Body of pancreas (tissue), 4 donors: ENCODE measurements at places on chromosomes 4 and X. TPM values are rescaled to one million over a fixed set of nuclear protein-coding genes. Genes with fewer than 3 reads are reported as not detected.

DNA sequence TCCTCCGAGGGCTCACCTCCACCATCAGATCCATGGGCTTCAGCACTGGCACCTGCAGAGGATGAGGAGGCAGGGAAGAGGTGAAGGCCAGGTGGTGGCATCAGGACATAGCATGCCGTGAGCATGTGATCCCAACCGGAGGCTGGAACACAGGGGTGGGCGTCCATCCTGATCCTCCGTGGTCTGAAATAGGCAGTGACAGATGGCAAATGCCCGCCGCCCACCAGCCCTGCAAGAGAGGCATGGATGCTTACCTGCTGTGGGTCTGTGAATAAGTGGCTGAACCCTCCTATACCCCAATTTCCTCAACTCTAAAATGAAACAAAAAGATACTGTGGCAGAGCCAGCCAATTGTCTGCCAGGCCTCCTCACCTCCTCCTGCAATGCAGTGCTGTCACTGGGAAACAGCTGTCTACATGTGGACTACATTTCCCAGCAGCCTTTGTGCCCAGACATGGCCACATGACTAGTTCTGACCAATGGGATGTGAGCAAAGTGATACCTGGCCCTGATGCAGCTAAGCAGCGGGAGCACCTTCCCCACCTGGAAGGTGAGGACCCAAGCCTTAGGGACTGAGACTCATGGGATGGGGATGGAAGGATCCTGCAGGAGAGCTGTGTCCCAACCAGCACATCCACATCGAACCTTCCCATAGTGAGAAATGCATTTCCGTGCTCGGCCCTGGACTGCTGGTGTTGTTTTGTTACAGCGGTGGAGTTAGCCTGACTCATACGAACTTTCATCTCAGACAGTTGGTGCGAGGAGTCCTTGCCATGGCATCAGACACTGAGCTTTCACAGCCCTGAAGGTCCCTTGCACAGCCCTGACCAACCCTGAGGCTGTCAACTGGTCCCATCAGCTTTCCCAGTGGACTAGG lies 99.5 kb downstream of the PPP2R2C start:
- H3K36me3 ChIP-seq: no peaks in the 10 kb centered on the region
- no peak overlapping the region for H3K27ac ChIP-seq
- H3K4me1 ChIP-seq: no peaks in the 10 kb centered on the region
- H3K4me3 ChIP-seq: no peak overlapping the region
- no peak for DNase-seq
- no peaks in the 10 kb centered on the region for H3K27me3 ChIP-seq

- no peak for DNase-seq
- H3K4me1 ChIP-seq: no peaks in the 10 kb centered on the region
- H3K36me3 ChIP-seq: no peaks in the 10 kb centered on the region
- no peak overlapping the region for H3K27ac ChIP-seq
- H3K27me3 ChIP-seq: no peaks in the 10 kb centered on the region
- no peak overlapping the region for H3K4me3 ChIP-seq
Observed at GRCh38 chr4:95949136-95949765, 109.4 kb downstream of the PDHA2 start.

- no peaks in the 10 kb centered on the region for H3K36me3 ChIP-seq
- no peaks in the 10 kb centered on the region for H3K4me1 ChIP-seq
- H3K4me3 ChIP-seq: no peak overlapping the region
- DNase-seq: no peak
- no peaks in the 10 kb centered on the region for H3K27me3 ChIP-seq
Observed at GRCh38 chr4:29708473-29708872, 1011.7 kb upstream of the PCDH7 start.

DNA sequence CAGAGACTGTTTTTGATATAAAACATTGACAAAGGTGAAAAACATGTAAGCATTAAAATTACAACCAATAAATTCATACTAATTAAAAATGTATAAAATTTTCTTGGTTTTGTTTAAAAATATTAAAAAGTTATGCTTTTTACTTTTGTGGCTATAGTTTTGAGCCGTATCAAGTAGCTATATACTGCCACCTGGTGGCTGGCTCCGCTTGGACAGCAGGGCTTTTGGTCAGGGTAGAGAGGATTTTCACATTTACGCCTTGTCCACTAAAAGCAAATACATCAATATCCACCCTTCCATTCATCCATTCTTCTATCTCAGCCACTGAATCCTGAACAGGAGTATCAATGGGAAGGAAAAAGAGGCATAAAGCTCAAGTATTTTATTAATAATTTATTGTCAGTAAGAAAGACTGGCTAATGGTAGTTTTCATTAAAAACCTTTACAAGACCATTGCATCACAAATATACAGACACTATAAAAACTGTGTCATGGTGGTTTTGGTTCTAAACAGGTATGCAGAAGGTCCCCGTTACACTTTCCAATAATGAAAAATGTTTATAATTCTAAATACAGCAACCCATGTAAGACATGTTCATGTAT lies 32.1 kb upstream of the MTNR1A start:
- peaks cover 7% of the 10 kb centered on the region for H3K4me1 ChIP-seq
- DNase-seq: peak; percentile 87
- peaks cover under 1% of the 10 kb centered on the region for H3K36me3 ChIP-seq
- no peak overlapping the region for H3K27ac ChIP-seq
- no peaks in the 10 kb centered on the region for H3K27me3 ChIP-seq

Gene CTBP1
- total RNA-seq: 148 TPM

DNA sequence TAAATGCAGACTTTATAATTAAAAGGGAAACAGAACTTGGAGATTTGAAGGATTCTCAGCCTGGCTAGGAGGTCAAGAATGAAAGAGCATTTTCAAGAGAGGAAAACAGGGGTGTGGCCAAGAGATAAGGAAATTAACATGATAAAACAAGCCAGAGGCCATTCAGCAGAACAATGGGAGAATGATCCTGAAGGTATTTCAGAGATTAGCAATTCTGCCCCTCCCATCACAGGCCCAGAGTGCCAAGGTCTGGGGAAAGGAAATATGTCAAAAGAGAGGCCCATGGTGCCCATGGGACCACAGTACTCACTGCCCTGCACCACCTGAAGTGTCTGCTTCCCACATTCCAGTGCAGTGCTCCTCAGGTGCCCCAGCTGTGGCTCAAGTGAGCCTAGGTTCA lies 188.5 kb upstream of the STS start:
- H3K4me3 ChIP-seq: no peak overlapping the region
- H3K36me3 ChIP-seq: no peaks in the 10 kb centered on the region
- no peaks in the 10 kb centered on the region for H3K4me1 ChIP-seq
- H3K27ac ChIP-seq: no peak overlapping the region
- no peak for DNase-seq

Gene PPM1K
- 56.4 TPM for total RNA-seq

DNA sequence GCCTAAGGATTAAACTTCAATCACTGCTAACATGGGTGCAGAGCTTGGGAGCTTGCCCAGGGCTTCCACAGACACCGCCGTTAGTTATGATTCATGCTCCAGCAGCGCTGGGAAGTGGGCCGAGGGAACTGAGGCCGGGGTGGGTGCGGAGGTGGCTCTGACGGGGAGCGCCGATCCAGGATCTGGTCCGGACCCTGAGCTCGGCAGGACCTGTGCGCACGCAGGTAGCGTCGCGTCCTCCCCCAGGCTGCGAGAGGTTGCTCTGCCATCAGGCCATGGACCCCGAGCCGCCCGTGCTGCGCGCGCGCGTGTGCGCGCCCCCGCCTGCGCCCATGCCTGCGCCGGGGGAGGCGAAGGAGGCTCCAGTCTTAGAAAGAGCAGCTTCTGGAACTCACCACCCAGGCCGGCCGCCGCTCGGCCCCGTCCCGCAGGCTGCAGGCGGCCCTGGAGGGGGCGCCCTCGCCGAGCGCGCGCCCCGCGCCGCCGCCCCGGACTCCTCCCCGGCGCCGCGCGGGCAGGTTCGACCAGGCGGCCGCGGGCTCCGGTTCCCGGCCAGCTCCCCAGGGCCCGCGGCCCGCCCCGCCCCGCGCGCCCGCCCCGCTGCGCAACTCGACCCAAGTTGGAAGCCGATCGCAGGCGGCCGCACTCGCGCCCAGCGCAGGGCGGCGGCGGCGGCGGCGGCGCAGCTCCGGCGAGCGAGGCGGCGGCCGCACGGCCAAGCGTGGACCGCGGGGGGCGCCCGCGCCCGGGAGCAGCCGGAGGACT lies 732 bp upstream of the ADRA2C start:
- peaks cover 29% of the 10 kb centered on the region for H3K4me1 ChIP-seq
- H3K27me3 ChIP-seq: no peaks in the 10 kb centered on the region
- peak overlapping the region; percentile 62 for H3K27ac ChIP-seq
- H3K36me3 ChIP-seq: no peaks in the 10 kb centered on the region
- no peak overlapping the region for H3K4me3 ChIP-seq

Gene VCX2
- total RNA-seq: not detected

GRCh38 chrX:71618303-71618721 lies at the start of gene CXCR3:
TSS of gene CXCR3 (minus strand) at chrX:71618511. CDS start at chrX:71618449, 62 bp downstream.
- H3K27me3 ChIP-seq: no peaks in the 10 kb centered on the region
- DNase-seq: peak; percentile 15
- H3K27ac ChIP-seq: no peak within 1 kb of the TSS
- H3K4me3 ChIP-seq: no peak within 1 kb of the TSS
- no peaks in the 10 kb centered on the region for H3K36me3 ChIP-seq
- peaks cover 13% of the 10 kb centered on the region for H3K4me1 ChIP-seq

DNA sequence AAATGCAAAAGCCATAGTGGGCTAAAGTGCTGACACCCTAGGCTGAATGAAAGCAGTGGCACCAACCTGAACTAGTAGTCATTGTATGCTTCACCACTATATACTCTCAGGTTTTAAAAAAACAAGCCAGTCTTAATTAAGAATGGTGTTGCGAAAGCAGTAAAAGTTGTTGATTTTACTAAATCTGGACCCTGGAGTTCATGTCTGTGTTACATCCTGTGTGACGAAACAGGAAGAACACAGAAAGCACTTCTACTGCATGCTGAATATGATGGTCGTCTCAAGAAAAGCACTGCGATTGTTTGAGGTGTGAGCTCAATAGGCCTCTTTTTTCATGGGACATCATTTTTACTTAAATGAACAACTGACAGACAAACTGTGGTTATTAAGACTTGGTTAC lies 24.2 kb upstream of the GDPD2 start:
- H3K27me3 ChIP-seq: no peaks in the 10 kb centered on the region
- H3K4me3 ChIP-seq: no peak overlapping the region
- H3K4me1 ChIP-seq: no peaks in the 10 kb centered on the region
- no peak for DNase-seq
- no peaks in the 10 kb centered on the region for H3K36me3 ChIP-seq

Gene ASMT
- total RNA-seq: not detected

Gene GABRQ
- total RNA-seq: not detected

Gene ATP11C
- total RNA-seq: 10.5 TPM

- H3K27me3 ChIP-seq: no peaks in the 10 kb centered on the region
- H3K36me3 ChIP-seq: no peaks in the 10 kb centered on the region
- H3K27ac ChIP-seq: no peak overlapping the region
Observed at GRCh38 chrX:43958529-43958928, 14.7 kb downstream of the NDP start.

DNA sequence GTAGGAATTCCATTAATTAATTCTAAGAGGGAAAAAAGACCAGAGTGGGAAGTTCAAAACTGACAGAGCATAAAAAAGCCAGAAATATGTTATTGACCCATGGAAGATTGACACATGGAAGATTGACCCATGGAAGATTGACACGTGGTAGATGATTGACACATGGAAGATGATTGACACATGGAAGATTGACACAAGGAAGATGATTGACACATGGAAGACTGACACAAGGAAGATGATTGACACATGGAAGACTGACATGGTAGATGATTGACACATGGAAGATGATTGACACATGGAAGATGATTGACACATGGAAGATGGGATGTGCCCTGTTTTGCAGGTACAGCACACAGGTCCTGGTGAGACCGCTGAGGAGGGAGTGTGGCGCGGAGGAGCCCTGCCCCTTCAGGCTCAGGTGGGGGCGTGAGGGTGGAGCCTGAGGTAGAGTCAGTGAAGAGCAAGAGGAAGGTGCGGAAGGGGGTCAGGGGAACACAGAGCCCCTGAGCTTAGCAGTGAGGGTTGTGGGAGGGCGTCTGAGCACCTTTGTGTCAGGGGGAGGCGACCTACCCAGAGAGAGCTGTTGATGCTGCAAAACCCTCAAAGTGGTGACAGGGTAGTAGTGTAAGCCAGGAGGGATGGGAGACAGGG lies 15.8 kb upstream of the PDE6B start:
- no peak overlapping the region for H3K4me3 ChIP-seq
- DNase-seq: no peak
- H3K36me3 ChIP-seq: no peaks in the 10 kb centered on the region
- H3K27ac ChIP-seq: no peak overlapping the region
